ENCODE measurements at places on chromosomes 3 and 15.

DNA sequence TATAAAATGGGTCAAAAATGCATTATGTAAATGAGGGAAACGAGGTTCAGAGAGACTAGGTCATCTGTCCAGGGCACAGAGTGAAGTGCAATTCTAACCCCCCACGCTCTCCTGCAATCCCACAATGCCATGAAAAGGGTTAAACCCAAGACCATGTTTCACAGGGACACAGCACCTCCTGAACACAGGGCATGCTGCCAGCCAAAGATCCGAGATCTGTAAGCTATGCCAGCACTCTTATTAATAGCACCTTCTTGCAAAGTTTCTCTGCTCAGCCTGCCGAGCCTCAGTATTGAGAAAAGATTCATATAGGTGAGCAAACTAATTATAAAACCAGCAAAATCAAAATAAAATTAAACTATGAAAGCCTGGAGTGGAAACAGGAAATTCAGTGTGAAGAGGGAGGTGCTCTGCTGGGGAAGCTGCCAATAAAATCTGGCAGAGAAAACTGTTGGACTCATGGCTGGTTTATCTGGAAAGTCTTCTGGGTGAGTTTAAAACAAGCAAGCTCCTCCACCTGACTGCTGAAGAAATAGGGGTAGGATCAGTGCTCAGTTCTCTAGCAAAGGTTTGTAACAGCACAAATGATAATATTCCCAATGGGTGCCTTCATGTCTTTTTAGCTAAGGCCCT, 50.3 kb downstream of the LRIG1 start:
- DNase-seq = peak; percentile 12

DNA sequence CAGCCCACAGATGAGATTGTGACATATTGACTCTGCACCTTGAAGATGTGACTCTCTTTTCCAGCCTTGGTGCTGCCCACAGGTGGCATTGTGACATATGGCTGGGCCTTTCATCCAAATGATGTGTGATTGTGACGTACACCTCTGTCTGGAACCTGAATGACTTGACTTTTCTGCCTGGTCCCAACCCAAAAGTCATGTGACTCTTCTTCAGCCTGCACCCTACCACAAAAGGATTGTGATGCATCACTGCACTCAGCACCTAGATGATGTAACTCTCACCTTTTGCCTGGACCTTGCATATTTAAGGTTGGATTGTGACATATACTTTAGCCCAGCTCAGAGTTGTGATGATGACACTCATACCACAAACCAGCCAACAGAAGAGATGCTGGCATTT, 204.5 kb downstream of the OCA2 start:
- DNase-seq = no peak

DNA sequence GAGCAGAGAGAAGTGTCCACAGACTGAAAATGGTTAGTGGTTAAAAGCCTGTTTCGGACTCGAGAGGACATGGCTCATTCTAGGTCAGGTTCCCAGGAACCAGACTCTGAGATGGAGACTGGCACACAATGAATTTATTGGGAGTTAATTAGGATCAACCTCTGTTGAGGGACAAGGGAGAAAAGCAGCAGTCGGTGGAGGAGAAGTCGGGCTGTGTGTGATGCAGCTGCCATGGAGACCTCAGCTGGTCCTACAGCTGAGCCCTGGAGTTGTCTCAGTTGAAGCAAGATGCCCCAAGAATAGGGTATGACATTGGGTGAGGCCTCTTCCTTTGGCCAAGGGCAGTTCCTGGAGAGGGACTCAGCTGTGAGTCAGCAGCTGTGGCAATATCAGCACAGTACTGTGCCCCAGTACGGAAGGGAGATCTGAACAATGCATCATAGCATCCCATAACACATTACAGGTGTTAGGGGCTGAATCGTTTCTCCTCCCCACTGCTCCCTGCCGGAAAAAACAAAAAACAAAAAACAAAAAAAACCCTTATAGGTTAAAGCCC, 105.4 kb downstream of the ABHD5 start:
- DNase-seq = no peak

DNA sequence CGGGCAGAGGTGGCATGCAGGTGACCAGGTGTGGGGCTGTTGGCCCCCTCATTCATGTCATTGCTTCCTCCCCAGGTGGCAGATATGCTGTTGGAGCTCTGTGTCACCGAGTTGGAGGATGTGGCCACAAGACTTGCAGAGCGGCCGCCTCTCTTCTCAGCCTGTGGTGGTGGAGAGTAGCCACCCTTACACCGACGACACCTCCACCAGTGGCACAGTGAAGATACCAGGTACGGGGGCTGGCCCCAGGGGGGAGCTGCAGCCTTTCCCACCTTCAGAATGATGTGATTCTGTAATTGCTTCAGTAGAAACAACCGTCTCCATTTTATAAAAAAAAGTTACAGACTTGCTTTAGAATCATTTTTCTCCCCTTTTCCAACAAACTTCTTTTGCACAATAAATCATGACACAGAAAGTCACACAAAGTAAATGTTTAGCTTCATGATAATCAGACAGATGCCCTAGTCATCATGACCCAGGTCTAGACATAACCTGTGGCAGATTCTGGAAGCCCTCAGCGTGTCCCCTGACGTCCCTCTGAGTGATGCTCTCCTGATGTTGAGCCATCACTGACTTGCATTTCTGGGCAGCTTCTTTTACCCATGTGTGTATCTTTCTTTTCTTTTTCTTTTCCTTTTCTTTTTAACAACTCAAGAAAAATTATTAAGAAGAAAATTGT, 76.0 kb upstream of the FAN1 start:
- DNase-seq = no peak

GRCh38 chr3:111152496-111152895, 80.9 kb downstream of the NECTIN3 start:
- no peak for DNase-seq

DNA sequence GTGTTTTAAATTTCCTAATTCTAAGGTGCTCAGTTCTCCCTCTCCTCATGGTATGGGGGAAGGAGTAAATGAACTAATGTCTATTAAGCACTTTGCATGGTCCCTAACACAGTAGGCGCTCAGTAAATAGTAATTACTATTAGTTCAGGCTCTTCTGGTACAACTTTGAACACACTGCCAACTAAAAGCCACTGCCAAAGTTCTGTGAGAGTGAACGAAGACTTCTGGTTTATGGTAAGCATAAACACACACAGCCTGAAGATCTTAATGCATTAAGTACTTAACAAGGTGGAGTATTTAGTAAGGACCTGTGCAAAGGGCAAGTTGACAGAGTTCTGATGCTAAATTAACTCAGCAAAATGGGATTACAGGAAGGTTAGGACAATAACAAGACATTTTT, 24.7 kb downstream of the RARB start:
- no peak for DNase-seq

DNA sequence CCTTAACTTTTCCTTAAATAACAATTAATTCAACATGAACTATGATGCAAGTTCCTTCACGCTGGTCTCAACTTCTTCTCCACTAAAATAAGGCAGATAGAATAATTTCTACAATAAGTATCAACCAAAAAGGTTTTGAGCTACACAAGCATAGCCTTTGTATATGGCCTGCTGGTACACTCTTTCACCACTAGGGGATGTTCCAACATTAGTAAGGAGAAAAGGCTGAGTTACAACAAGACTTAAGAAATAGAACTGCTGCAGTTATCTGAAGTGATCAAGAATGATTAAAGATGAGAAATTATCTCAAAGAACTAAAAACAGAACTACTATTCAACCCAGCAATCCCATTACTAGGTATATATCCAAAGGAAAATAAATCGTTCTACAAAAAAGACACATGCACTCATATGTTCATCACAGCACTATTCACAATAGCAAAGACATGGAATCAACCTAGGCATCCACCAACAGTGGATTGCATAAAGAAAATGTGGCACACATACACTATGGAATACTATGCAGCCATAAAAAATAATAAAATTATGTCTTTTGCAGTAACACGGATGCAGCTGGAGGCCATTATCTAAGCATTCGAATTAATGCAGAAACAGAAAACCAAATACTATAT, 14.4 kb downstream of the ATP13A3 start:
- DNase-seq = peak; percentile 76

DNA sequence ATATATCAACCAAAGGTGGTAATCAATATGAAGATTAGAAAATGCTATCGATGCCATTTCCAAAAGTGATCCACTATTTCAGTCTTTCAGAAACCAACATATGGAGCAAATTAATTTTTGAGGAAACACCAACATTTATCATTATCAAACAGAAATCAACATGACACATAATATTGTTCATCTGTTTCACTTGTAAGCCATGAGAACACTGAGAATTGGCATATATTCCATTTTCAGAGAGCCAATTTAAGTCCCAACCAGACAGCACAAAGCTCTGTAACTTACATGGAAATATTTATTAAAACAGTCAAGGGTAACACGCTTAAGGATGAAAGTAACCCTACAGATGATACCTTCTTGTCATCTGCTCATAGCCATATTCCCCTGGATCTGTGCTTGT, 37.6 kb upstream of the STRIT1 start:
- DNase-seq = no peak

DNA sequence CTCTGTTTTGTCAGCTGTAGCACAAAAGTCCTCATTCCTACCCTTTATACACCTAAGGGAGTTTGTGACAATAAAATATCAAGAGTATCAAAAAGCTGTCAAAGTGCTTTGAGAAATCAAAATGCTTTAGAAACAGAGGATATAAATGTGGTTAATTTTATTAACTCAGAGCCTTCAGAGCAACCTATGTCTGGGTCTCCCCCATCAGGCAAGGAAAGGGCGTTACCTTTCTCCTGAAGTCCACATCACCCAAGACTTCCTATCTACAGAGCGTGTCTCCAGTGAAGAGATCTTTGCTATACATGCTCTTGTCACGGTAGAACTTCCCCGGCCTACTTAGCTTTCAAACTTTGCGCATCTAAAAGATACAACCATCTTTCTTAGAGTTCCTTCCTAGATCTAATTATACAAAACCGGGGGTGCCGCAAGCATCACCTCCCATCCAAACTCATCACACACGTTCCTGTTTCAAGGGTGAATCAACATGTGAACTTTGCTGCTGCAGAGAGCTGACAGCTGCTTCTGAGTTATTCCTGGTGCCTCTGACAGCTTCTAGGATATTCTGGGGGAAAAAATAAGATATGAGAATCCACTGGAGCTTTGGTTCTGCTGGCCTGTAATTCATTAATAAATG, 93.0 kb downstream of the RARB start:
- DNase-seq = no peak

GRCh38 chr3:122067588-122068240, 12.6 kb downstream of the CD86 start:
- DNase-seq = peak; percentile 29

DNA sequence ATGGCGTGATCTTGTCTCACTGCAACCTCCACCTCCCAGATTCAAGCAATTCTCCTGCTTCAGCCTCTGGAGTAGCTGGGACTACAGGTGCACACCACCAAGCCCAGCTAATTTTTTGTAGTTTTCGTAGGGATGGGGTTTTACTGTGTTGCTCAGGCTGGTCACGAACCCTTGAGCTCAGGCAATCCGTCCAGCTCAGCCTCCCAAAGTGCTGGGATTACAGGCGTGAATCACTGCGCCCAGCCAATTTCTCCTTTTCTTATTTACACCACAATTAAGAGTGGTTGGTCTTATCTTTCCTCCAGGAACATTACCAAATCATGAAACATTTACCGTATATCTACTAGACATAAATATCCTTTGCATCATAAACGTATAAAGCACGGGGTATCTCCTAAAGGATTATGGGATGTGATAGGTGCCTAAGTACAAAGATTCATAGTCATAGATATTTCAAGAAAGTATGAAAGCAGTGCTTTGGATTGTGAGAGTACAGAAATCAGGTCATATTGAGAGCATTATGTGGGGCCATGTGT, 194.5 kb downstream of the RBMS3 start:
- DNase-seq = no peak

DNA sequence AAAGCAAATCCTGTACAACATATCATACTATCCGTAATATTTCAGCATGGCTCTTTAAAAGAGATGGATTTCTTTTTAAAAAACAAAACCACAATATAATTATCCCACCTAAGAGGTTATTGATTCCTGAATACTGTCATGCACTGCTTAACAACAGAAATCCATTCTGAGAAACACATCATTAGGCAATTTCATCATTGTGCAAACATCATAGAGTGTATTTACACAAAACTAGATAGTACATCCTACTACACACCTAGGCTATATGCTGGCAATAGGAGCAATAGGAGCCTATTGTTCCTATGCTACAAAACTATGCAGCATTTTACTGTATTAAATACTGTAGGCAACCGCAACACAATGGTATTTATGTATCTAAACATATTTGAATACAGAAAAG, 242.0 kb downstream of the NEK10 start:
- DNase-seq = no peak

- DNase-seq = no peak
Observed at GRCh38 chr3:134922866-134923265, 127.8 kb downstream of the EPHB1 start.

GRCh38 chr3:186633481-186633880, 6.7 kb upstream of the FETUB start:
- DNase-seq = no peak

GRCh38 chr3:47019201-47019600, 39.7 kb downstream of the NBEAL2 start:
- no peak for DNase-seq

DNA sequence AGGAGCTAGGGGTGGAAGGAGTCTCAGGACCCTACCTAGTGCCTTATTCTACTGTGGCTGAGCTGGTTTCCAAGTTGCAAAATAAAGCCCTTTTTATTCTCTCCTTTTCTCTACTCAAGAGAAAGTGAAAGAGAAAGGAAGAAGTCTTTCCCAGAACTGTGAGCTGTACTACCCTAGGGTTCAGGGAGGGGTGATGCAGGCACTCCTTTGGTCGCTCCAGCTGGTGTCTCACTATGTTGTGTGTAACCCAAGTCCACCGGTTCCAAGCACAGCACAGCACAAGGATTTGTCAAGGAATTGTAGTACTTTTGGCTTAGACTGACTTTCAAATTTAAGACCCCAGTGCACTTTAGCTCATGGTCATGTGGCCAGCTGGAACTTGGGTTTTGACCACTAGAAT, 1721.7 kb downstream of the OTOL1 start:
- no peak for DNase-seq

DNA sequence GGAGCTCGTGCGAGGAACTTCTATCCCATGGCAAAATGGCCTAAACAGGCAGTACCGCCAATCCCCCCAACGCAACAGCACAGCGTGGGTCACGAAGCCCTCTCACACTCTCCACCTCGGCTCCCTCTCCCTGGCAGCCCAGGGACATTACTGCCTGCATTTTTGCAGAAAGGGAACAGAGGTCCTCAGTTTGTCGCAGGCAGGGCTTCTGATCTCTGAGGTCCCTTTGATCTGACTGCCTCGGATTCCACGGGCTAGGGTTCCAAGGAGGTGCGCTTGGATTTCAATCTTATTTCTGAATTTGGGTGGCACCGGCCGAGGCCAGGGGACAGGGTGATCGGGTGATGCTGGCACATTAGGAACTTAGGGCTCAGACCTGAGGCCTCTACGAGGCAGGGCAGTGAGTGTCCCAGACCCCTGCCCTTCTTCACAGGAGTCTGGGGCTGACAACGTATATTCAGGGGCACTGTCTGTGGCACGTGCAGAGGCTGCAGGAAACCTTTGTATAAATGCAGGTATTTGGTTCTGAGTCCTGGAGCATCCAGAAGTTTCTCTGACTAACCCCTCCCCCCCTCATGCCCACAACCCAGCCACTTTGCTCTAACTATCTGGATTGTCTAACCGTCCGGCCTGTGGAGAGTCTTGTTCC, 197.9 kb downstream of the XXYLT1 start:
- DNase-seq = no peak
